A673 (cell line): ENCODE measurements at places on chromosomes 12 and 14. TPM values are rescaled to one million over a fixed set of nuclear protein-coding genes. Genes with fewer than 3 reads are reported as not detected.

DNA sequence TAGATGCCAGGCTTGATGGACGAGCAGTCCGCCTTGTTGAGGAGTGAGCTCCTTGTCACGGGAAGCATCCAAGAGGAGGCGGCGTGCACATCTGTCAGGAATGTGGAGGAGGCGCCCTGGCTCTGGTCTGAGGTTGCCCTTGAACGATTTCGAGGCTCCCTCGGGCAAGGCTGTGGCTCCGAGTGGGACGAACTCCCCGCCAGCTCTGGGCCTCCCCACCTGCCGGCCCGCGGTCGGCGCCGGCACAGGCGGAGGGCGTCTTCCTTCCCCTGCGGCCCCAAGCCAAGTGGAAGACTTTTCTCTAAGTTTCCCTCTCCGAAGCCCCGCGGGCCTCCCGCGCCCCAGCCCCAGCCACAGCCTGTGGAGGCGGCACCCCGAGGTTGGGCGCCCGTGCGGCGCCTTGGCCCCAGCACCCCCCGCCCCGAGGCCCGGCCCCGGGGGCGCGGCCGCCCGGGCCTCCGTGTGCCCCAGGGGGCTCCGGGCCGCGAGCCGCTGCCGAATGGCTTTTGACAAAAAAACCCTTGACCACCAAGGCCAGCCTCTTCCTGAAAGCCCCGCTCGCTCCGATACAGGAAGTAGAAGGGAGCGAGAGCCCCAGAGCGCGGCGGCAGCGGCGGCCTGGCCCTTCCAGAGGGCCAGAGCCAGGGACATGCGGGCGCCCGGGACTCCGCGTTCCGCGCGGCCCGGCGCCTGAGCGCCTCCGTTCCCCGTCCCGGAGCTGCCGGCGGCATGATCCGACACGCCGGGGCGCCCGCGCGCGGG is at the start of gene RIN3:
Gene RIN3, plus strand, starts transcription at position 578 of the 762 bp plus-strand sequence. Its CDS starts 152 bp downstream, at position 730.
- DNase-seq: peak; percentile 52

DNA sequence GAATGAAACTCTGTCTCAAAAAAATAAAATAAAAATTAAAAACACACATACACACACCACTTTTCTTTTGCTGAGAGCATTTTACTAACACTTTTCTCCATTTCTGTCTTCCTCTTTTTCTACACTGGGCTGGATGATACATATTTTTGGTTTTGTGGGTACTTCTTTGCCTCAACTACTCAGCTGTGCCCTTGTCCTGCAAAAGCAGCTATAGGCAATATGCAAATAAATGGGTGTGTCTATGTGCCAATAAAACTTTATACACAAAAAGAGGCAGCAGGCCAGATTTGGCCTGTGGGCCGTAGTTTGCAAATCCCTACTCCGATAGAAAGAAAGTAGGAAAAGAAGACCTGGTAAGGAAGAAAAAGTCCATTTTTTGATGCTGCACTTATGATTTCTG is 6.5 kb downstream of the CLMN start:
- DNase-seq: no peak

DNA sequence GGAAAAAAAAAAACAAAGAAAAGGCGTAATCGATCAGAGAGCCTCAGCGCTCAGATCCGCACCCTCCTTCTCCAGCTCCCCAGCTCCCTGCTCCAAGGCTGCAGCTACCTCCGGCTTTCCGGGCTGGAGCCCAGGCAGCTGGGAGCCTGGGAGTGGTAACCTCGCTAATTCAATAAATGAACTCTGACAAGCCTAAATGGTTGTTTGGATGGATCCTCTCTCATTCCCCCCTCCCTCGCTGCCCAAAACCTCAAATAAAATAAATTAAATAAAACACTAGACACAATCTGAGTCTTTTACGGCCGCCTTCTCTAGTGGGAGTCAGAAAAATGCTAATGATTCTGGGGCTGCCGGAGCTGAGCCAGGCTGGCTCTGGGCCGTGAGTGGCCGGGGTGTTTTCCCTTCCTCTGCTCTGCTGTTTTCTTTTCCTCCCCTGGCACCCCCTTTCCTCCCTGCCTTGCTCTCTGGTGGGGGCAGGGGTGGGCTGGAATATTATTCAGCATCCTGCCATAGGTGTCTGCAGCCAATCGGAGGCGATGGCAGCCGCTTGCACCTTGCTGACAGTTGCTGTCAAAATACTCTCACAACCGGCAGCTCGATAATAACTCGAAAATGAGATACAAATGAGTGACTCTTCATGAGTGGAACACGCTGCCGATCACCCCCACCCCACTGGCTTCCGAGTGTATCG is 76.1 kb downstream of the RBM19 start:
- DNase-seq: no peak

DNA sequence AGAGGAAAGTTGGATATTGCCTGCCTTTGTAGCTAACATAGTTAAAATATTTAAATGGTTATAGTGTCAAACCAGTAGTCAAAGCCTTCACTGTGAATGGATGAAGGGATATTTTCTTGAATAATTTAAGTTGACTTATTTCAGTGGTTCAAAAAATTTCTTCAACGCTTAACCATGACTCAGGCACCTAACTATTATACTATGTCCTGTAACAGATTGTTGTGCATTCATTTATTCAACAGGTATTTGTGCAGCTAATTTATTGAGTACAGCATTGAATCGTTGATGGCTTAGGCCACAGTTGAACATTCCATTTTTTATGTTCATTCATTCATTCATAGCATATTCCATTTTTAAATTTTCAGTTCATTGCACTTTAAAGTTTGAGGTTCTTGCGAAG is 9.2 kb downstream of the HIF1A start:
- DNase-seq: no peak

The KRT79 gene
- total RNA-seq: not detected in 2 replicates
